ENCODE measurements at places on chromosomes 6 and 20.

- no peak for DNase-seq
Observed at GRCh38 chr20:19758133-19758500, at the start of gene RIN2. RIN2 (plus strand) TSS chr20:19758258; CDS start chr20:19889602, 131,344 bp downstream.

DNA sequence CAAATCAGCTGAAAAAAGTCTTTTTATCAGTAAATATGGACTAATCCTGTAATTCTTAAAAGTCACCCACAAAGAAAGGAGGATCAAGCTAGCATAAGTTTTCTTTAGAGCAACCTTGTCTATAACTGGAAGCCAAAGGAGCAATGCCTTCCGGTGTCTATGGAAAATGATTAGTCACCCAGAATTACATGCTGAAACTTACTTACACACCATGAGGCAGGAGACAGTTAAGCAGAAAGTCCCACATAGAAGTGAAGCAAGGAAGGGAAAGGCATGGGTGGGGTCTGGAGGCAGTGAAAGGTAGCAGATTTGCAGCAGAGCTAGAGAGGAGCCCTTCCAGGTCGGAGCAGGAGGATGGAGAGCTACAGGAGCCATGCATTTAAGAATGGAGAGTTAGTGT, 153.7 kb upstream of the RIPOR2 start:
- no peak for DNase-seq

GRCh38 chr6:36772397-36772796, 66.8 kb downstream of the CPNE5 start:
- DNase-seq, result no peak

- no peak for DNase-seq
Observed at GRCh38 chr6:81304466-81304865, 448.0 kb downstream of the TENT5A start.

GRCh38 chr6:72724545-72724944, 102.7 kb downstream of the KCNQ5 start:
- no peak for DNase-seq
